ENCODE measurements at places on chromosomes 3 and 15. TPM values are rescaled to one million over a fixed set of nuclear protein-coding genes. Genes with fewer than 3 reads are reported as not detected.

EPHB3 gene
- total RNA-seq: 5.3 TPM

GOLGA6D gene
- not detected for total RNA-seq

ZNF662 gene
- not detected for total RNA-seq

ZSCAN2 gene
- total RNA-seq: 6.4 TPM

SUSD5 gene
- 0.43 TPM for total RNA-seq

GRAMD2A gene
- total RNA-seq: not detected

DUOXA2 gene
- not detected for total RNA-seq

RLBP1 gene
- not detected for total RNA-seq

FGF12 gene
- not detected for total RNA-seq

GRK7 gene
- not detected for total RNA-seq

LIPH gene
- 0.63 TPM for total RNA-seq

THAP10 gene
- total RNA-seq: 4.2 TPM

CYP8B1 gene
- not detected for total RNA-seq

TMEM212 gene
- total RNA-seq: not detected

MFGE8 gene
- 911 TPM for total RNA-seq

SLC22A14 gene
- 0.09 TPM for total RNA-seq

ALDH1A2 gene
- total RNA-seq: not detected

TEX9 gene
- 2.4 TPM for total RNA-seq

CLDN18 gene
- total RNA-seq: not detected

CTDSPL gene
- 39.9 TPM for total RNA-seq

SH2D7 gene
- total RNA-seq: not detected

FEM1B gene
- total RNA-seq: 30.9 TPM

PRTG gene
- total RNA-seq: 0.42 TPM

GMPS gene
- 76.1 TPM for total RNA-seq

GATA2 gene
- 89.1 TPM for total RNA-seq

HRG gene
- total RNA-seq: not detected

IL17RC gene
- 28.2 TPM for total RNA-seq

GOLGA8J gene
- total RNA-seq: not detected

TGM4 gene
- not detected for total RNA-seq

PTH1R gene
- not detected for total RNA-seq

MCF2L2 gene
- 0.27 TPM for total RNA-seq

DAZL gene
- total RNA-seq: not detected

SQOR gene
- 42.1 TPM for total RNA-seq

WDR93 gene
- total RNA-seq: not detected

EPHA3 gene
- not detected for total RNA-seq

TTLL13 gene
- total RNA-seq: not detected

ESYT3 gene
- total RNA-seq: not detected

AGBL1 gene
- total RNA-seq: not detected

GOLGA6L7 gene
- not detected for total RNA-seq

PLCH1 gene
- total RNA-seq: not detected

UACA gene
- total RNA-seq: 221 TPM

TEX55 gene
- not detected for total RNA-seq

CFAP91 gene
- total RNA-seq: not detected
